ENCODE measurements at places on chromosomes 6 and 20.

DNA sequence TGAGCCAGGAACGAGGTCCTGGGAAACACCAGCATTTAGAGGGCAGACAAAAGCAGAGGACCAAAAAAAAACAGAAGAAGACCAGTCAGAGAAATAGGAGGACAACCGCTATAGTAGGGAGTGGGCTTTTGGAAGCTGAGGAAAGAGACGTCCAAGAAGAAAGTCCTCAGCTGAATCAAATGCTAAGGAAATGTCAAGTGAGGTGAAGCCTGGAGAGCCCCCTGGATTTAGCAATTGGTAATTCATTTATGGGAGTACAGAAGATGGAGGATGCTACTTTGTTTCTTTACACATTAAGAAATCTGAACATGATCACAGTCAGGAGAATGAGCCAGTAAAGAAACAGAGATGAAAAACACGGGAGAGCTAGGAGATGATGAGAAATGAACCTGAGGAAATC lies 41.1 kb downstream of the LRP11 start:
- no peak for DNase-seq

GRCh38 chr20:57586370-57586793 lies 25.5 kb downstream of the PCK1 start:
- DNase-seq, result no peak

DNA sequence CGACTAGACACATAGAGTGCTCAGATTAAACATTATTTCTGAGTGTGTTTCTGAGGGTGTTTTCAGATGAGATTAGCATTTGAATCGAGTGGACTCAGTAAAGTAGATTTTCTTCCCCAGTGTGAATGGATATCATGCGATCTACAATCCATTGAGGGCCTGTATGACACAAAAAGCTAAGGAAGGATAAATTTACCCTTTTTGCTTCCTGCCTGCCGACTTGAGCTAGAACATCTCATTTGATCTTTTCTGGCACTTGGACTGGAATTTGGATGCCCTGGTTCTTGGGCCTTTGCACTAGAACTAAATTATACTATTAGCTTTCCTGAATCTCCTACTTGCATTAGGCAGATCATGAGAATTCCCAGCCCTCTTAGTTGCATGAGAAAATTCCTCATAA lies 675.8 kb downstream of the DOK5 start:
- no peak for DNase-seq

DNA sequence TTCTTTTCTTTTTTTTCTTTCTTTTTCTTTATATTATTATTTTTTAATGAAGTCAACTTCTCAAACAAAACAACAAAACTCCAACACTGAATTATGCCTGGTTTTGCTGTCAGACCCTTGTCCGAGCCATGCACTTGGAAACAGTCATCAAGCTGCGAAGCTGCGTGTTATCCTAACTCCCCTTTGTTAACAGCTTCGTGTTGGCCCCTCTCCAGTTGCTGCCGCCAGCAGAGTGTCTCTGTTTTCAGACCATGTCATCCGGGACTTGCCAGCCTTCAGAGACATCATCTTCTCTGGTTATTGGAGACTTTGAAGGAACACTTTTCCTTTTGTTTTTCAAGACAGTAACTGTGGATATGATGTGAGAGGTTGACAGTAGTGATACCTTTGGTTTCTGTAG lies 83.1 kb downstream of the TRMT11 start:
- DNase-seq, result no peak

GRCh38 chr6:33018904-33019303 lies 9.5 kb upstream of the HLA-DOA start:
- peak; percentile 16 for DNase-seq

DNA sequence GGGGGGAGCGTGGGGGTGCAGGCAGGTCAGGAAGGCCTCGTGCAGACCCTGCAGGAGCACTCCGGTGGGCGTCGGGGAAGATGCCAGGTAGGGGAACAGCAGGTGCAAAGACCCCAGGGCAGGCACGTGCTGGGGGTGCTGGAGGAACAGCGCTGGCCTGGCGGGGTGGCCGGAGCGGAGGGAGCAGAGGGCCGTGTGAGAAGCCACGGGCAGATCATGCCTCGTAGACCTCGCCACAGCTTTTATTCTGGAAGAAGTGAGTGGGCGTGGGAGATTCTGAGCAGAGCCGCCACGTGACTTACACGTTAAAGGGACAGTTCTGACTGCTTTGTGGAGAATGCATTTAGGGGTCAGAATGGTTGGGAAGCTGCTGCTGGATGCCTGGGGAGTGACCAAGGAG lies 9.3 kb downstream of the NTSR1 start:
- no peak for DNase-seq

- no peak for DNase-seq
Observed at GRCh38 chr20:32263398-32263954, 14.0 kb upstream of the KIF3B start.

DNA sequence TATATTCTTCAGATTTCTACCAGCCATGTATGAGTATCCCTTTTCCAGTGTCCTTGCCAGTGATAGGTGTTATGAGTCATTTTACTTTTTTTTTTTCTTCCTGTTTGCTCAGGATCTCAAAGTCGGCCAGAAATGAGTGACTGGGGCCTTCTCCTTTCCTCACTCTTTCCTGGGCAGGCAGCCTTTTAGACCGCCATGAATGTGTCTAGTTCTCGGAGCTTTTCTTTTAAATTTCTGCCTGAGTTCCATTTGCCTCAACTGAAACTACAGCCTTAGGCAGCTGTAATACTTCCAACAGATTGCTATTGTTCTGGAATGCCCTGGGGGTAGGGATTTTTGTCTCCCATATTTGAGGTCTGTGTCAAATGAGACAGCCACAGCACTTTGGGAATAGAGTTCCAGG lies 83.7 kb downstream of the STXBP5 start:
- DNase-seq, result no peak

DNA sequence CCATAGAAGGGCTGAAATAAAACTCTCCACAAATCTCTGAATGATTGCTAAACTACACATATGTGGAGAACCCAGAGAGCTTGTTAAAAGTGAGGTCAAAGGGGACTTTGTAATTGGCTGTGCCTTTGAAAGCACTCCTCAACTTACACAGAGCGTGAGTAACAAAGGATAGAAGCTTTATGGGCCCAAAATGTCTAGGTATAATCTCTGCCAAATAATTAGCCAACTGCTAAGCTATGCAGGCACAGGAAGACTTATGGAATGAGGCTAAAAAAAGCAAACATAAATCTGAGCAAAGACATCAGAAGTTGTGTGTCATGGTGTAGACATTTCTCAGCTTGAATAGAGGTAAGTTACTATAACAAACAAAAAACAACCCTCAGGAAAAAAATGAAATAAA lies 23.3 kb upstream of the UST start:
- DNase-seq, result no peak

- no peak for DNase-seq
Observed at GRCh38 chr20:31587545-31588389, 17.3 kb upstream of the ID1 start.

- DNase-seq, result no peak
Observed at GRCh38 chr6:34342247-34342646, 50.2 kb downstream of the NUDT3 start.

GRCh38 chr20:13458860-13459451 lies 179.8 kb downstream of the TASP1 start:
- DNase-seq, result no peak

DNA sequence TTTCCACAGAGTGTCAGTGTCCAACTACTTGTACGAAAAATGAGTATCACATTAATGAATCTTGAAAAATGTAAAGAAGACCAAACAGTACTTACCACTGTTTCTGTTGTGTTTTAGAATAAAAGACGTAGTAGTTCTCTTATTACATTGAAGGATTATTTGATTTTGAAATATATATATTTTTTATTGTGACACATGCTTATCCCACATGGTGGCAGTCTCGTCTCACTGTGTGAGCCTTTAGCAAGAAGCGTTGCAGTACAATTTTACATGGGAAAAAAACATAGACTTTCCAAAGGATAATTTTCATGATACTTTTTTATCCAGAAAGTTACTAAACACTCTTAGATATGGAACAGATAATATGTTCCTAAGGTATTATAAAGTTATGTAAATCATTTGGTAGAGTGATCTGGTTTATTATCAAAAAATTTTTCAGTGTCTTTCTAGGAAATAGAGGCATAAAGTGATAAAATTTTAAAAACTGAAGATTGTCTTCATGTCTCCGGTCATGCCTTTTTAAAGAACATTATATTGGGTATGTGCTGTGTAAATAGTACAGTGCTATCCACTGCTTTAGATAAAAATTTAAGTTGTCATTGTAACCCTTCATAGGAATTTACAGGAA lies 117.5 kb upstream of the SAMD5 start:
- no peak for DNase-seq

DNA sequence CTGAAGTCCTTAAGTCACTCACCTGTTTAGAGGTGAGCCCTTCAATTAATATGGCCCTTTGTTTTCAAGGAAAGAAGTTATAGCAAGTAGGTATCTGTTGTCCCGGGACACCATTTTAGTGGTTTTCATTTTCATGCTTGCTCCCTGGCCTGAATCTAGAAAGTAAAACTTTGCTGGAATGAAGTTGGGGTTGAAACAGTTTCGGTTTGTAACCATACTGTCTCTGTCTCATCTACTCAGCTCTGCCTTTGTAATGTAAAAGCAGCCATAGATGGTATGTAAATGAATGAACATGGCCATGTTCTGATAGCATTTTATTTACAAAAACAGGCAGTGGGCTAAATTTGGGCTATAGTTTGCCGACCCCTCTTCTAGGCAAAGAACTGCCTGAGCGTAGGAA lies 64.9 kb upstream of the GNRH2 start:
- DNase-seq, result no peak

GRCh38 chr20:59365611-59366285 lies 65.3 kb downstream of the EDN3 start:
- DNase-seq, result no peak

DNA sequence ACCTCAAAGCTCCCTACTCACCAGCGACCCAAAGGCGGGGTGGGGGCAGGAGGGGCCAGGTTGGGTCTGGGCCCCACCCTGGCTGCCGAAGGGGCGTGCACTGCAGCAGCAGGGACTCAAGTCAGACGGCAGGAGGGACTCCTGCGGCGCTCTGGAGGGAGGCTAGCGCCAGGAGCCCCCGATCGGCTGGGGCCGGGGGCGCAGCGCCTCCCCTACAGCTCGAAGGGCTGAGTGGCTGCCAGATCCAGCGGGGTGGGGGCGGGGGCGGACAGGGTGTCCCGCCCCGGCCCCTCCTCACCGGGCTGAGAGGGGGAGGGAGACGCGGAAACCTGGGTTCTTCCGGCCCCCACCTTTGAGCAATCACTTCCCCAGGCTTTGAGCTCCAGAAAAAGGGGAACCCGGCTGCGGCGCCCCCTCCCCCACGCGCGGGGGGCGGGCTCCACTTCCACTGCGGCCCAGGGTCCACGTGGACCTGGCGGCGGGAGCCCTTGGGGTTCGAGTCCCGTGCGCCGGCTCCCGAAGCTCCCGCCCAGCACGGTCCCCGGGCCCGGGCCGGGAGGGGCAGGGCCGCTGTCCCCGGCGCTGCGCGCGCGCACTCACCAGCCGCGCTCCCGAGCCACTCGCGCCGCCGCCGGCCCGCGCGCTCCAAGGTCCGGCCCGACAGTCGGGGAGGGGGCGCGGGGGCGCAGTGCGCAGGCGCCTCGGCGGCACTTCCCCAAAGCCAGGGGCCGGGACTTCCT lies at the start of gene RGS19:
Gene RGS19, minus strand, starts transcription at position 246 of the 740 bp plus-strand sequence. CDS start 2,632 bp downstream, outside the sequence.
- peak; percentile 69 for DNase-seq

- peak; percentile 32 for DNase-seq
Observed at GRCh38 chr20:45011108-45011526, 44.8 kb downstream of the STK4 start.

GRCh38 chr6:130775411-130776012 lies 51.7 kb upstream of the SMLR1 start:
- no peak for DNase-seq
